ENCODE measurements at places on chromosomes 2 and 18. TPM values are rescaled to one million over a fixed set of nuclear protein-coding genes. Genes with fewer than 3 reads are reported as not detected.

The UPP2 gene
- total RNA-seq: not detected

The ARID5A gene
- total RNA-seq: 12.0 TPM

The M1AP gene
- 0.77 TPM for total RNA-seq

The AGFG1 gene
- total RNA-seq: 68.9 TPM
